Left ventricle myocardium inferior (tissue), 1 donor: ENCODE measurements at places on chromosomes 1 and 21.

DNA sequence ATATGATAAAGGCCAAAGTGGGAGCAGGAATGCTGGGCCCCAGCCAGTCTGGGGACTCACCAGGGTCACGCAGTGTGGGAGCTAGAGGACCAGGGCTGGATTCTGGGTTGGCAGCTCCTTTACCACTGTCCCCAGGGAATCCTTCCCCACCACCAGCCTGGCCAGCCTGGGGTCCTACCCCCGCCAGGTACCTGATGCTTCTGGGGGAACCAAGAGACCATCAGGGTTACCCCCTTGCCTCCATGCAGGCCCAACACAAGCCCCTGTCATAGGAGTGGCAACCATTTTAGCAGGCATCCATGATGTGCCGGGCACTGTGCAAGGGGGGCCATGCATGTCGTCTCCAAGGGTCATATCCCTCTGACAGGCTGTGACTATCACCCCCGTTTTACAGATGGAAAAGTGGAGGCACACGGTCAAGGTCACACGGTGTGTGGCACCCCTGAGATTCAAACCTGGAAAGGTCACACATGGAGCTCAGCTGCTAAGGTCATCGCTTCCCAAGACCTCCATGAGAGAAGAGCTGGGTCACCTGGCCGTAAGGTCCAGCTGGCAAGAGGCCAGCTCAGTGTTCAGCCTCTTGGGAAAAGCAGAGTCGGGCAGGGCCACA is 16.4 kb downstream of the RUNX3 start:
- no peak for DNase-seq

DNA sequence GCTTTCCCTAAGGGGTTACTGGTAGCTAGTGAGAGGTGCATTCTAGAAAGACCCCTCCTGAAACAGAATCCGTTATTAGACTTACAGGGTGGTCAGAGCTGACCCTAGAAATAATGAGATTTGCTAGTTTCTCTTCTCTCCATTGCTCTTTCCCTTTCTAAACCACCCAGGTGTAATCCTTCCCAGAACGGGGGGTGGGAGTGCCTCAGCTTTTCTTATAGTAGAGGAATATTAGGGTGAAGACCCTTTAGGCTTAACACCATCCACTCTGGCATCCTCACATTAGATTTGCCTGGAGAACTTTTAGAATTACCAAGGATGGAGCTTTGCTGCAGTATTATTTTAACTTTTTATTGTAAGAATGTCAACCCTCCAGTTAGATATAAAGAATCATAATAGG is 49.4 kb downstream of the CAPN9 start:
- no peak for DNase-seq

DNA sequence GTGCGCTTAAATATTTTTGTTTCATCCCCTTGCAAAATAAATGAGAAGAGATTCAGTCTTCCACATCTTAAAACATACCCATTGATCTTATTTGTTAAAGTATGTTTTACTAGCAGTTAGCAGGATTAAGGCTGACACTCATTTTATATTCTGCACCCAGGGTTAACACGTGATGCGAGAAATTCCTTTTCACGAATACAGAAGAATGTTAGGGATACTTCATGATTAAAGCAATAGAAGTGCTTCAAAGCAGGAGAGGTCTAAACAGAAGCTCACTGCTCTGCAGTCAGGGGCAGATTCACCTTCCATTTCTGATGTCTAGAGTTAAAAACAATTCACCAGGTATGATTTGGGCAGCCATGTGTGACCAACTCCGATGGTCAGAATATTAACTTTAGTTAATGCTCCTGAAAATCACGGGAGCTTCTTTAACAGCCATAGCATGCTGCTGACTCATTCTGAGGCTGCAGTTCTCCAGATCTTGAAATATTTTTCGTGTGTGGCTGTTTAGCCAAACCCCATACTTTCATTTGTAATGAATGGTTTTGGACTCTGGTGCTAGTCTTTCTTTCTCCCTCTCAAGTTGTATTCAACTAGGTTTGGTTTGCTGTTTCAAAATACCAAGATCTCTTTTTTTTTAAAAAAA is 19.7 kb downstream of the BCAR3 start:
- no peak for DNase-seq

- no peak for DNase-seq
These were observed 16.9 kb downstream of the AGO1 start for GRCh38 chr1:35899941-35900340.

GRCh38 chr1:94438692-94439276 is 20.6 kb downstream of the ABCD3 start:
- no peak for DNase-seq

- no peak for DNase-seq
These were observed 151.5 kb upstream of the RNPC3 start for GRCh38 chr1:103373991-103374390.

DNA sequence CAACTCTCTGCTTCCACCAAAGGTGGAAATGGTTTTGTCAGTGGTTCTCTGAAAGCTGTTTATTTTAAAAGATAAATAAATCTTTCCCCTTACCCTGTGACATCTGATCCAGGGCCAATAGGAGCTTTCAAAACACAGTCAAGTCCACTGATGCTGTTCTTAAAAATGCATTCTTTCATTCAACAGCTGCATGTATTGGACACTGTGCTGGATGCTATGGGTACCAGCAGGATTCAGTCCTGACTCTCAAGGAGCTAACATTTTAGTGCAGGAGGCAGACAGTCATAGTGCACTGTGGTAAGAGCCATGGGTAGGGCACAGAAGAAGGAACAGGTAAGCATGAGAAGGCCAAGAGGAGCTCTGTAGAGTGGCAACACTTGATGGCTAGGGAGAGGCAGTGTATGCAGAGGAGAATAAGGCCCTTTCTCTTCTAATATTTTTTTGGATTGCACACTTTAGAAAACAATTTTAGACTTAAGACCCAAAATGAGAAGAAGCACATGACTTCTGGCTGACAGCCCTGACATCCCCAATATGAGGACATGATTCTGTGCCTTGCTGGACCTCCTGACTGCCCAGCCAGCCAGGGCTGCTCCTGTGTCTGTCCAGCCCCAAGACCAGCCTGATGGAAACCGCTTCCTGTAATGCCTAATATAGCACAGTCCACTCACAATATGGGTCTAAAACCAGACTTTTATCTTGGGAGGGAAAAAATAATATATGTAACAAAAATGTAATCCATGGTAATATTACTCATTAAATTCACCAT is 207.3 kb downstream of the SDCCAG8 start:
- DNase-seq, result no peak

DNA sequence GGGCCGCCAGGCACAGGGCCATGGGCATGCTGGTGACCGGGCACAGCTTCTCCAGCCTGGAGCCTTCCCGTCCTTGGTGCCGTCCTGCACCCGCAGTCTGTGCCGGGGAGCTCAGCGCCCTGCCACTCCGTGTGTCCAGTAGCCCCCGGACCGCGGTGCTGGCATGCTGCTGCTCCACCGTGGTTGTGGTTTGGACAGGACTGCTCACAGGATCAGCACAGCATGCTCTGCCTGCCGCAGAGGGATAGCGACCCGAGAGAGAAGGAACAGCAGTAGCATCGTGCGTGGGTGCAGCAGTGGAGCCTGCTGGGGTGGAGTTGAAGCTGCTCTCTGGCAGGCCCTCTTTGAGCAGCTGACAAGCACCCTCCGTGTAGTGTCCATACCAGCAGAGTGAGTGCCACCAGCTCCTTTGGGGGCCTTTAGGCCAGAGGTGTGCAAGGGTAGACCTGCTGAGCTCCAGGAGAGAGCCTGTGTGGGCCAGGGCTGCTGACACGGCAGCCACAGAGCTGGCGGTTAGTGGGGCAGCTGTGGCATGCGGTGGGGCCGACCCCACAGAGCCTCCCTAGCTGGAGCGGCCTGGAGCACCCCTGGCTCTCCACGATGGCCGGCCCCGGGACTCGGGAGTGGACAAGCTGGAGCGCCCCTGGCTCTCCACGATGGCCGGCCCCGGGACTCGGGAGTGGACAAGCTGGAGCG is 6.4 kb upstream of the PCBP3 start:
- DNase-seq, result no peak

DNA sequence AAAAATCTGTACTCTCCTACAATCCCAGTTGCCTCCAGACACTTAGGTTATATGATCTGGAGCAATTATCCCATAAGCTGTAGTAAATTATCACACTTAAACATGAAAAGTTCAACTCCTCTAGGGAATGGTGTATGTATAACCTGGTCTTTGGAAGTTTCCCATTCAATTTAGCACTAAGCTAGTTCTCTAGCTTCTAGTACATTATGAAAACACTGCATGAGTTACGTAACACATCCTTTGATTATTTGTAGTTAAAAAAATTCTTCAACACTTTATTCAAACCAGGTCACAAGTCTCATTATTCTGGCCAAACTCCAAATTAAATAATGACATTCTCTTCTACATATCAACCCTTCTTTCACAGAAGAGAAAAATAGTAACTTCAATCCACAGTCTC is 827.0 kb upstream of the ADAMTS5 start:
- DNase-seq, result no peak

- DNase-seq, result peak; percentile 70
These were observed 12.7 kb downstream of the EFNA3 start for GRCh38 chr1:155091071-155092051.

DNA sequence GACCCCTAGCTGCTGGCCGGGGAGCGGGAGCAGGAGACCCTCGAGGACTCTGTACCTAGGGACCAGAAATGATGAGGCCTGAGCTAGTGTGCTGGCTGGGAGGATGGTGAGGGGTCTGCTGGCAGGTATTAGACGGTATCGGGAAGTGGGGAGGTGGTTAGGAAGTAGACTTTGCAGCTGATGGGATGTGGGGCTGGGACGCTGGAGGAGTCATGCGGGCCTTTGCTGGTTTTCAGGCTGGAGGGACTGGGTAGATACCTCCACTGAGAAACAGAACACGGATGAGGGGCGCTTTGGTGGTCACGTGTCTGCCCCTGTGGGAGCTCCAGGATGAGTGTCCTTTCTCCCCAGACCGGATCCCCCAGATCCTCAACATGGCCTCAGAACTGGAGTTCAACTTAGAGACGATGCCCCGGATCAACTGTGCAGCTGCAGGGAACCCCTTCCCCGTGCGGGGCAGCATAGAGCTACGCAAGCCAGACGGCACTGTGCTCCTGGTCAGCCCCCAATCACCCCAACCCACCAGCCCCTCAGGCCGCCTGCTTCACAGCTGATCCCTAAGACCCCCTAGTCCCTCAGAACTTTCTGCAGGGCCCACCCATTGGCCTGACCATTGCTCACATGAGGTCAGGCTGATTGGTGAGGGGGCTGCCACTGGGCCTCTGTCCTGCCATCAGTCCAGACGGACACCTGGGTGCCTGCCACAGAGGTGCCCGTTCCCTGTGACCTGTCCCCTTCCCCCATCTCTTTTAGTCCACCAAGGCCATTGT is 8.0 kb downstream of the TIE1 start:
- no peak for DNase-seq

DNA sequence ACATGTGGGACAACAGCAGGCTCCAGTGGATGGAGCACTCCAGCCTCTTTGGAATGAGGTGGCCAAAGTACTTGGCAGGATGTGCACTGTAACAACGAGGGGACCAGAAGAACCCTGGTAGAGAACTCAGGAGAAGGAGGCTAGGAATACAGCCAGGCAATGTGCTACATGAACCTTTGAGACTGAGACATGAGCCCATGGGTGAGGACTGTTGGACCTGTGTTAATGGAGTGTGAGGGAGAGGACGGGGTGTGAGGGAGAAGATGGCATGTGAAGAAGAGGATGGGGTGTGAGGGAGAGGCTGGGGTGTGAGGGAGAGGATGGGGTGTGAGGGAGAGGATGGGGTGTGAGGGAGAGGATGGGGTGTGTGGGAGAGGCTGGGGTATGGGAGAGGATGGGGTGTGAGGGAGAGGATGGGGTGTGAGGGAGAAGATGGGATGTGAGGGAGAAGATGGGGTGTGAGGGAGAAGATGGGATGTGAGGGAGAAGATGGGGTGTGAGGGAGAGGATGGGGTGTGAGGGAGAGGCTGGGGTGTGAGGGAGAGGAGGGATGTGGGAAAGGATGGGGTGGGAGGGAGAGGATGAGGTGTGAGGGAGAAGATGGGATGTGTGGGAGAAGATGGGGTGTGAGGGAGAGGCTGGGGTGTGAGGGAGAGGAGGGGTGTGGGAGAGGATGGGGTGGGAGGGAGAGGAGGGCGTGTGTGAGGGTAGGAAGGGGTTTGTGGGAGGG is 62.3 kb upstream of the ARTN start:
- no peak for DNase-seq

GRCh38 chr1:181541947-181542346 is 58.6 kb downstream of the CACNA1E start:
- no peak for DNase-seq

GRCh38 chr1:14267991-14268390 is 330.5 kb upstream of the KAZN start:
- DNase-seq, result no peak

- no peak for DNase-seq
These were observed 479.1 kb downstream of the AGBL4 start for GRCh38 chr1:49544615-49545014.

DNA sequence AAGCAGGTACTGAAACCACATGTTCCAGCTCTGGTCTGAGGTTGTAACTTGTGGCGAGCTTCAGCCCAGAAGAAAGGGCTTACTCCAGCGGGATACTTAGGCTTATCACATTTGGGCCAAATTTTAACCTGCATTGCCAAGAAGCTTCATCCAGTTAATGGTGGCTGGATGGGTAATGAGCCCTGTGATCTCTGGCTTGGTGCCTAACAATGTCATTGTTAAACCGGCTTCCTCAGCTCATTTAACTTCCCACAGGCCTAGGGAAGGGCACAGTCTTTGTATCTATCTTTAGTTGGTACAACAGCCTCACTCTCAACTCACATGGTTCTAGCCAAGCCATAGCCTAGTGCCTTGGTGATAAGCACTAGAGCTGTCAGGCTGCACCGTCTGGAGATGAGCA is 43.6 kb upstream of the CCDC190 start:
- no peak for DNase-seq

- no peak for DNase-seq
These were observed 332.8 kb downstream of the KCTD3 start for GRCh38 chr1:215899901-215900300.

DNA sequence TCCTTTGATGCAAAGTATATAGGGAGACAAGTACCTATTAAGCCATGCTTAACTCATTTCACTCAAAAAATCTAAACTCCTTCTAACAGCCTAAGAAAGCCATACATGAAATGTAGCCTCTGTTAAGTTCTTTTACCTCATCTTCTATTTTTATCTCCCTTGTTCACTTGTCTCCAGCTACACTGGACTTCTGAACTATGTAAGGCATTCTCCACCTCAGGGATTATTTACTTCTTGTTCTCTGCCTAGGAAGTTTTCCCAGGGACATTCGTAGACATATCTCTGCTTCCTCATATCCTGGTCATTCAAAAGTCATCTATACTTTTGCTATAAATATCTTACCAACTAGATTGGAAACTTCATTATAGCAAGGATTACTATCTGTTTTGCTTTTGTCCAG is 96.9 kb downstream of the COP1 start:
- DNase-seq, result no peak

DNA sequence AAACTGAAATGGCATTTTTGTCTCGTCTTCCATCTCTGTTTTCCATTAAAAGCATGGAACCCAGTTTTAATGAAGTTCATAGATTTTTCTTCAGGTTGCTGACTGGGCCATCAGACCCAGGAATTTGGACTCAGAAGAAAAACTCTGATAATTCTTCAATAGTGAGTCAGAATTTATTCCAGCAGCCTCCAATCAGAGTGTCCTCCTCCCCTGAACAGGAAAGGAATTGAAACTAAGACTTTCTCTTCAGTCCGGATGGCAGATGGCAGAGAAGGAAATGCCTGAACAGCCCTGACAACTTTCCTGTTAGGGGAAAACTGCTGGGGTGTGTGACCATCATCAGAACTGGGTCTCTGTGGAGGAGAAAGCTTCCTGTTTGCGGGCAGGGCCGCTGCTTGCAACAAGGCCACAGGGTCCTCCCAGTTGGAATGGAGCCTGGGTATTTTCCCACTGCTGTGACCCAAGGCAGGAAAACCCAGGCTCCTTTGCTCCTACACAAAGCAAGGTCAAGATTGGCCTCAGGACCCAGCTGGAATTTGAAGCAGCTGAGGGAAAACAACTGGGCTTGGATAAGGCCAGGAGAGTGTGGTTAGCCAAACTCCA is 20.7 kb downstream of the CD34 start:
- peak; percentile 80 for DNase-seq
